Psoas muscle (tissue), 8 donors: ENCODE measurements at places on chromosomes 12 and 14. TPM values are rescaled to one million over a fixed set of nuclear protein-coding genes. Genes with fewer than 3 reads are reported as not detected.

- DNase-seq = no peak
These were observed 29.8 kb downstream of the TECPR2 start for GRCh38 chr14:102392506-102392905.

DNA sequence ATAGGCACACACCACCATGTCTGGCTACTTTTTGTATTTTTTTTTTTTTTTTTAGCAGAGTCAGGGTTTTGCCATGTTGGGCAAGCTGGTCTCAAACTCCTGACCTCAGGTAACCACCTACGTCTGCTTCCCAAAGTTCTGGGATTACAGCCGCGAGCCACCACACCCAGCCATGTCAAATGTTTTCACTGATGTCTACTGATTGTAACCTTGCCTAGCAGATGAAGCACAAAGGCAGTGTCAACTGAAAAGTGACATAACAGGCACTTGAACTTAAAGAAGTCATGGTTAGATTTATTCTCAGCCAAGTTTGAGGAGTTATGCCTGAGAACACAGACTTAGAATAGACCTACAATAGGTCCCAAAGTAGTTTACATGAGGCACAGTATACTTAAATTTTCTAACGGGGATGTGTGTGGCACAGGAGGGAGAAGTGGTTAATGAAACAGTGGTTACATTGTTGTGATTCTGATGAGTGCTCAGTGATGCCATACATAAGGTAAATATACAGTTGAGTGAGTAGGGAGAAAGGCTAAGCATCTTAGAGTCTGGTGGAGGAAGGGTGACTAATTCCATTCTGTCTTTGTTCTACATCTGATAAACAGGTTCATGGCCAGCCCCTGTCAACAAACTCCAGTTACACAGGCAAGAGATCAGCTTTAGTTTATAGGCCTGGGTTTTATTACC is 12.6 kb upstream of the RNASE4 start:
- no peak for DNase-seq

- DNase-seq = no peak
These were observed 989.1 kb upstream of the TMEM132C start for GRCh38 chr12:127277882-127278281.

DNA sequence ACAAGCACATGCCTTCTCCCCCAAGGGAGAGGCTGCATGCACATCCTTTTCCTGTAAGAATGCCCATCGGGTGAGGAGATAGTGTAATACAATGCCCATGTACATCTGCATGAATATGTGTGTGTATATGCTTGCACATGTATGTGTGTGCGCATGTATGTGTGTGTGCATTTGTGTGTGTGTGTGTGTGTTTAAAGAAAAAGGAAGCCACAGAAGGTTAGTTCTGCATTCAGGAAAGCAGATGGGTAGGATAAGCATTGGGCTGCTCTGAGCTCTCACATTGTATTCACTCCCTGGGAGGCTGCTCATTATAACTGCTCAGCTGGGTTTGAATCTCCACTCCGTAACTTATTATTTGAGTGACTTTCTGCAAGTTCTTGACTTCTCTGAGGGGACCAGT is 74.3 kb downstream of the GALNT8 start:
- no peak for DNase-seq

- DNase-seq = no peak
These were observed at the start of gene PLEKHG7 for GRCh38 chr12:92702754-92703679. Gene PLEKHG7 (plus strand): TSS chr12:92702989. CDS start chr12:92706632, 3,643 bp downstream.

DNA sequence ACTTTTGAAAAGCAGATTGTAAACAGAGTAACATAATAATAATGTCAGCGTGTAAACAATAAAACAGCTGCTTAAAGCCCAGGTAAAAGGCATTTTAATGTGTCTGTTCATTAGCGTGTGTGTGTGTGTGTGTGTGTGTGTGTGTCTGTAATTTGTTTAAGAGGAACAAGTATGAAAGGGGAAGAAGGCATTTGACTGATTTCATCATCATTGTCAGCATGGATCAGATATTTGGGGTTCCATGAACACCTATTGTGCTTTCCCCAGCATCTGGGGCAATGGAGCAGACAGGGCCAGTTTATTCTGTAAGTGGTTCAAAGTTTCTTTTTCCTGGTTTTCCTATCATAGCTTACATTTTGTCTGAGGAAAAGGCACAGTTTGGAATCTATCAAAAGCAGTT is 28.9 kb downstream of the SLC25A21 start:
- no peak for DNase-seq

Gene HOXC12
- not detected for total RNA-seq

- no peak for DNase-seq
These were observed 49.0 kb upstream of the TMEM263 start for GRCh38 chr12:106906715-106907114.

DNA sequence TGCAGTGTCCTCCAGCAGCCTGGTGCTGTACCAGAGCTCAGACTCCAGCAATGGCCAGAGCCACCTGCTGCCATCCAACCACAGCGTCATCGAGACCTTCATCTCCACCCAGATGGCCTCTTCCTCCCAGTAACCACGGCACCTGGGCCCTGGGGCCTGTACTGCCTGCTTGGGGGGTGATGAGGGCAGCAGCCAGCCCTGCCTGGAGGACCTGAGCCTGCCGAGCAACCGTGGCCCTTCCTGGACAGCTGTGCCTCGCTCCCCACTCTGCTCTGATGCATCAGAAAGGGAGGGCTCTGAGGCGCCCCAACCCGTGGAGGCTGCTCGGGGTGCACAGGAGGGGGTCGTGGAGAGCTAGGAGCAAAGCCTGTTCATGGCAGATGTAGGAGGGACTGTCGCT is 15.2 kb downstream of the C12orf43 start:
- DNase-seq = no peak

Gene GPR68
- 0.08 TPM for total RNA-seq
